ENCODE measurements at places on chromosomes 11 and 22.
A peak's percentile ranks its signal among the peaks of the same experiment; 100 is the strongest.

DNA sequence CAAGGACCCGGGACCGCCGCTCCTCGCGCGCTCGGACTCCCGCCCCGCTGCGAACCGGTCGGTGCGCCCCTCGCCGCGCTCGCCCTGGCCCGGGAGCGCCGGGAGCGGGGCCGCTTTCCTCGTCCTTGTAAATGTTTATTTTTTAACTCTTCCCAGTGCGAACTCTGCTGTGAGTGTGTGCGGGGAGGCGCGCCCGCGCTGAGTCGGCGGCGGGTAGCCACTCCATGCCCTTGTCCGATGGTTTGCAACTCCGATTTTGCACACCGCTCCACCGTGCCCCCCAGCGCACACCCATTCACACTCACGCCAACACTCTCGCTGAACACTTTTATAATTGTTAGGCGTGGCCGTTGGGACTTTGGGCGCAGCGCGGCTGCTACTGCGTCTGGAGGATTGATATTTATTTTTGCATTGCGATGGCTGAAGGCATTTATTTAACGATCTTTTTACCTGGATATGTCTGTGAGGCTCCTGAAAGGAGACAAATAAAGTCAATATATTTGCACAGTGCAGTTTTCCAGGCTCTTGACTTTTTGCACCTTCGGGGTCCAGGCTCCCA is 1.0 kb downstream of the C11orf96 start:
- no peak for DNase-seq

DNA sequence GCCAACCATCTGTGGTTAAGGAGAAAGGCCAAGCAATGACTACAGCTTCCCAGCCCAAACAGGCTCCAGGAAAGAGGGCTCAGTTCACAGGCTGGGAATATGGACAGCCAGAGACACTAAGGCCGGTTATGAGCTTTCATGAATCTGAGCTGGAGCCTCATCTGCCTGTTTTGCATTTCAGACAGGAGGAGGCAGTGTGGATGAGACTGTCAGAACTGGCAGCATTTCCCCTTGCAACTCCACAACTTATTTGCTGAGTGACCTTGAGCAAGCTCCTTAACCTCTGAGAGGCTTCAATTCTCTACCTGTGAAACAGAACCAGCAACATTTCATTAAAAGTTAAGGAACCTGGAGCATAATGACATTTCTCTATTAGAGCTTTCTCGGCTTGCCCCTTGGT is 264.0 kb downstream of the ETS1 start:
- DNase-seq, result peak; percentile 17

DNA sequence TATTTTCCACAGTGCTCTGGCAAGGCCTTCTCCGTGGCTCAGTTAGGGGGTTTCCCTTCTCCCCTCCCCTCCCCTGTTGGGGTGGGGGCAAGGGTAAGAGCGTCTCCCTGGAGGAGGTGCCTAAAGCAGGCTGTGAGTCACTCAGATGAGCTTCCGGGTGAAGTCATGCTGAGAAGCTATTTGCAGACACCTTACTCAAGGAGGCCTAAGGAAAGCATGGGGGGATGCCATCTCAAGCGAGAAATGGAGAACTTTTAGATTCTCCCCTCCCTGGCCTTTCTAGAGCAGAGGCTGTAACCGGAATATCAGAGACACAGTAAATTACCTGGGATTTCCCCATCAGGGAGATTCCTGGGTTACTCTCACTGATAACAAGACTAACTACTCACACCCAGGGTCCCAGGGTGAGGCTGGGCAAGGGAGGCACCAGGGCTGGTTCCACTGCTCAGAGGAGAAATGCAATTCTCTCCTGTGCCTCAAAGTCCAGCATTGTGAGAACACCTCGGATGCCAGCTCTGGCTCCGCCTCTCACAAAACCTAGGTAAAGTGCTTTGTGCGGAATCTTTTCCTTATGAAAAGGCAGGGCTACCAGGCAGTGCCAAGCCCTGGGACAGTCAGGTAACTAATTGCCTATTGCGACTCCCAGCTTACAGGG is 123.6 kb downstream of the ABTB2 start:
- no peak for DNase-seq

DNA sequence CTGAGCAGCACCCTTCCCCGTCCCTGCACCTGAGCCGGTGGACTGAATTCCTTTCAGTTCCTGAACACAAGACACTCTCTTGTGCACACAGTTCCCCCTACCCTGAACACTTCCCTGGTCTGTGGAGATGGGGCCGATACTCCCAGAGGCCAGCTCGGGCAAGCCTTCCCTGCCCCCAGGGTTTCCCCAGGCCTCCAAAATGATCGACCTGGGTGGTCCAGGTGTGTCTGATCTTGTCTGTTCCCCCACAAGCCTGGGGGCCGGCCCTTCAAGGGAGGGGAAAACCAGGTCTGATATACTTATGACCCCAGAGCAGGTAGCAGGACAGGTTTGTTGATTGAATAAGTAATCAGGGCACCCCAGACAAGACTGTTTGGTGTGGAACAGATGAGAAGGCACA is 40.7 kb upstream of the KLHL35 start:
- DNase-seq, result no peak

- no peak for DNase-seq
Observed at GRCh38 chr11:132043714-132044113, 673.3 kb downstream of the NTM start.

DNA sequence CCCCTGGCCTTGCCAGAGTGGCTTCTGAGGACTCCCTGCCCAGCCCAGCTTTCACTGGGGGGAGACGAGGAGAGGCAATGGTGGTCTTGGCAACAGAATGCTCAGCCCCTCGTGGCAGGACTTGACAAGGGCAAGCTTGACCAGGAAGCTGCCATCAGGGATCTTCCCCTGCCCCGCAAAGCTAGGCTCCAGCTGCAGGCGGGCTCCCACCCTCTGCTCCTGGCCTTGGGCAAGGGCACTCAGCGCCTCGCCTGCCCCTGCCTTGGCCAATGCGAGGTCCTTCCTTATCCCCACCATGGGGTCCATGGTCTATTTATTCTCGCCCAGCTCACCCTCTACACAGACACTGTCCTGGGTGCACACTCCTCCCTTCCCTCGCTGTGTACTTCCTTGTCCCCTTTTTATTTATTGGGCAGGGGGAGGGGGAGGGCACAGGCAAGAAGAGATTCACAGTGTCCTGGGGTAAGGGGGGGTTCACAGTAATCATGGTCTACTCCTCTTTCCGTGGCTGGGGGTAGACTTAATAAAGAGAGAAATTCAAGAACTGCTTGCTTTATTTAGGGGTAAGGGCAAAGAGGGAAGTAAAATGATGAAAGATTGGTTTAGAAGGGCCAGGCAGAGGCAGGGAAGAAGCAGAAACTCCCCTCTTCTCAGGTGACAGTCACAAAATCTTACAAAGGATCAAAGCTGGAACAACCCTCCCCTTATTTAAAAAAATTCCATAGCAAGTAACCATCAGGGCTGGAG is 1.6 kb downstream of the GPHA2 start:
- no peak for DNase-seq

DNA sequence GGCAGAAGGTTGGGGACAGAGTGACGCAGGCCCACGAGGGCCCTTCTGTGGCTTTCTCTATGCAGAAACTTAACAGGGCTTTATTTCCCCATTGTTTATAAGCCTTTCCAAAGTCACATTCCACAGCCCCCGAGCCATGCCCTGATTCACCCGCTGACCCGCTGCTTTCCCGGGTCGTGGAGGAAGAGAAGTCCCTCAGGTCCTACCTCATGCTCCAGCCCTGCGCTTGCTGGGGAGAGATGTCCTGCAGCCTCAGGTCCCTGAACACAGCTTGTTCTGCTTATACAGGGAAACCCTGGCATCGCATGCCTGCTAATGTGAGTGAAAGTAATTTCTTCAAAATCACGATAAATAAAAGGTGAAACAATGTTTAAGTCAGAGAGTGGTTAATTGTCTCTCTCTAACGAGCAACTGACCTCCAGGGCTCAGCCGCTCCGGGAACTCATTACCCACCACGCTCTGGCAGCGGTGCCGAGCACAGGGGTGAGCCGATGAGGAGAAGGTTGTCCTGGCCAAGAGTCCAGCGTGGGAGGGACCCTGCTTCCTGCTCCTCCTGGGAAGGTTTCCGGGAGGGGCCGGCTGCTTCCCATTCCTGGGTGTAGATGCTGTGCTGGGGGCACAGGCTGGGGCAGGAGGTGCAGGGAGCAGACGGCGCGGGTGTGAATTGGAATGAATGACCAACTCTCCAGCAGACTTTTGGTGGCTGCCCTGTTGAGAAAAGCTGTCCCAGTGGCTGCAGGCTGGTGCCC is 595.2 kb downstream of the BRD1 start:
- no peak for DNase-seq

DNA sequence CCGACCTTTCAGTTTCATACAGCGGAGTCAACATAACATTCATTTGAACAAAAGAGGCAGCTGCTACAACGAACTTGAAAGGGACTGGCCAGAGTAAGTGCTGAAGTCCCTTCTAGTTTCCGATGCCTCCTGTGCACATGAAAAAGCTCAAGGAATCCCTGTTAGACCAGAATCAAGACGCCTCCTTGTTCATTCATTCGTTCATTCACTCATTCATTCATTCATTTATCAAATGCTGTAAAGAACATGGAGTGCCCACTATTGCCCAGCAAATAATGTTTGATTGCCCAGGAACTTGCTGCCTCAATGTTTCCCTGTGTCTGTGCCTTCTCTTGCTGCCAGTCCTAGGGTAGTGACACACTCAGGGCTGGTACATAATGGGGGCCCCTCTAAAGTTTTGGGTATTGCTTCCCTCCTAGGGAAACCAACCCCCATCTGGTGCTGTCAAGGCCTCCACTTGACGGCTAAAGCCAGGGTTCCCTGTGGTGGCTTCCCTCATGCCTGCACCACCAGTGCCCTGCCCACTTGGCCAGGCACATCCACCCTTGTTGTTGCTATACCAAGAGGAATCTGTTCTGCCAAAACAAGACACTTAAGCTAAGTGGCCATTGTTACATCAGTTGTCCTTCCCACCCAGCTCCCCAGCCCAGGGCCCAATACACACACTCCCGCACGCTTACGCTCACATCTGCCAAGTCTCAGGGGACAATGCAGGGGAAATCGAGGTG is 3.8 kb downstream of the TMPRSS13 start:
- no peak for DNase-seq

- DNase-seq, result no peak
Observed at GRCh38 chr11:61861634-61862033, 29.7 kb downstream of the FADS3 start.

DNA sequence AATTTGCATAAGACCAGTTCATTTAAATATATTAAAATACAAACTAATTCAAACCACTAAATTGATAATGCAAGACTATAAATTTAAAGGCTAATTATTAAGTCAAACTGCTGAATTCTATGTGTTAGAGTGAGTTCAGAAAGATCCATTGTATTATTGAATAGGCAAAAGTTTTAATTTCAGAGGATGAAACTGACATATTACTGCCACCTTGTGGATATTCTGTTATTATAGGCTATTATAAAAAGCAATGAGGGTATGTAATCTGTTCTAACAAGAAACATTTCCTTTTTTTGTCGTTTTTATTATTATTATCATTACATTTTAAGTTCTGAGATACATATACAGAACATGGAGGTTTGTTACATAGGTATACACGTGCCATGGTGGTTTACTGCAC is 20.9 kb upstream of the NAALAD2 start:
- peak; percentile 46 for DNase-seq

- no peak for DNase-seq
Observed at GRCh38 chr11:69567951-69568808, 72.8 kb upstream of the CCND1 start.

DNA sequence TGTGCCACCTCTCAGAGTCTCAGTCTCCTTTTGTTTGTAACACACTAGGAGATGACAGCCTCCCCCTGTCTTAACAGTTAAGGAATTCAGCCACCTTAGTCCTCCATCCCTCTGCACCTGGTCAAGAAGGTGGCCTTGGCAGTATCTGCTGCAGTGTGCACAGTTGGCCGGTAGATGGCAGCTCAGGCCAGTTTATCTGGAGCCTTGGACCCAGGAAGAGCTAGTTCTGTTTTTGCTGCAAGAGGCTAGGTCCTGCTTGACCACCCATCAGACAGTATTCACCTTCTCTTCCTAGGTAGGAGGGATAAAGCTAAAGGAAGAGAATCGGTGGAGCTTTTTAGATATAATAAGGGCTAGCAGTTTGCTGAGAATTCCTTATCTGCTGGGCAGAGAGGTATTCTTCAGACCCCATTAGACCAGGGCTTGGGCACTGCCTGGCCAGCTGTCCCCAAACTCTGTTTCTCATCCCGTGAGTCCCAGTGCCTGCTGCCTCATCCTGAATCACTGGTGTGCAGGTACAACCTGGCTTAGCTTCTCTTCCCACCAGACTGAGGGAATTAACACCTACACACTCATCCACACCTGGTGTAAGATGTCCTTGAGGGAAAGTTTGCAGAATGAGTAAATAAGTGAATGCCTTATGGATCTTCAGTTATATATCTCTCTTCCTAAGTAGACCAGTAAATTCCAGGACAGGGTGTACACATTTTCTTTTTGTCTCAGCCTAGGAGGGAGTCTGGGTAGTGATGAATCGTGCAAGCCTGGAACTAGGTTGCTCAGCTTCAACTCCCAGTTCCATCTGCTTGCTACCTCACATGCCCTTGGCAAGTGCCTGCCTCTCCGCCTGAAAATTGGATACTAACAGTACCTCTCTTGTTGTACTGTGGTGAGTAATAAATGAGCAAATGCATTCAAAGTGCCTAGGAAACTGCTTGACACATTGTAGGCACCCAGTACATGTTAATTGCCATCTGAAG is 70.8 kb upstream of the NARS2 start:
- peak; percentile 70 for DNase-seq

- DNase-seq, result no peak
Observed at GRCh38 chr22:44256556-44257485, 55.9 kb downstream of the SHISAL1 start.

- no peak for DNase-seq
Observed at GRCh38 chr22:24359452-24360120, 67.8 kb upstream of the ADORA2A start.

GRCh38 chr11:114230031-114230704 is 66.0 kb upstream of the NNMT start:
- DNase-seq, result no peak

GRCh38 chr11:636511-637332 is at the start of gene DRD4:
TSS of gene DRD4 (plus strand) at chr11:637269. CDS start at chr11:637305, 36 bp downstream.
- DNase-seq, result no peak

- DNase-seq, result peak; percentile 24
Observed at GRCh38 chr11:77821349-77821851, 456 bp downstream of the AAMDC start.

- DNase-seq, result no peak
Observed at GRCh38 chr11:71200761-71201160, 51.6 kb downstream of the SHANK2 start.

DNA sequence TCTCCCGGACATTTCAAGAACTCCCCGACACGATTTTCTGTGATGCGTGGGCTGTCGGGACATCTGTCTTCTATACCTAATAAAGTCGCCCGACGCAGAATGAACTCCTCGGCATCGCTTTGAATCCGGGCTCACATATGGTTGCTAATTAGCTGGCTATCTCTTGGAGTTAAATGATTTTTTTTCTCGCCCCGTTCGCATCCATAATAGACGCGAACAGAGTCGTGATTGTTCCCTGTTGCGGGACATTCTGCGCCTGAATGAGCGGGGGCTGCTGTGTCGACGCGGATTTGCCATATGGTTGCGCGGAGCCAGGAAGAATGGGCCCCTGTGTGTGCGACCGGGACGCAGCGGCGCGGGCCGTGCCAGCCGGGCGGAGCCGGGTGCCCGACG is 16.4 kb downstream of the CDKN1C start:
- peak; percentile 92 for DNase-seq

- DNase-seq, result no peak
Observed at GRCh38 chr22:46684706-46685105, 53.3 kb downstream of the CERK start.

GRCh38 chr22:47996446-47996857 is 1234.0 kb downstream of the TBC1D22A start:
- DNase-seq, result no peak

- DNase-seq, result no peak
Observed at GRCh38 chr11:104688731-104689130, 209.5 kb downstream of the CASP12 start.

All from pons (tissue), 1 donor.